Activated naive CD8-positive, alpha-beta T cell treated with anti-CD3 and anti-CD28 coated beads for 36 hours (primary cell): ENCODE measurements at places on chromosomes 1 and 21. TPM values are rescaled to one million over a fixed set of nuclear protein-coding genes. Genes with fewer than 3 reads are reported as not detected.

GRCh38 chr21:44636209-44637017 lies 743 bp upstream of the KRTAP10-10 start:
- DNase-seq, result no peak

GRCh38 chr1:111720274-111720976 lies 18.8 kb downstream of the INKA2 start:
- no peak for DNase-seq

GRCh38 chr1:46044116-46044515 lies 88.3 kb downstream of the PIK3R3 start:
- DNase-seq, result no peak

DNA sequence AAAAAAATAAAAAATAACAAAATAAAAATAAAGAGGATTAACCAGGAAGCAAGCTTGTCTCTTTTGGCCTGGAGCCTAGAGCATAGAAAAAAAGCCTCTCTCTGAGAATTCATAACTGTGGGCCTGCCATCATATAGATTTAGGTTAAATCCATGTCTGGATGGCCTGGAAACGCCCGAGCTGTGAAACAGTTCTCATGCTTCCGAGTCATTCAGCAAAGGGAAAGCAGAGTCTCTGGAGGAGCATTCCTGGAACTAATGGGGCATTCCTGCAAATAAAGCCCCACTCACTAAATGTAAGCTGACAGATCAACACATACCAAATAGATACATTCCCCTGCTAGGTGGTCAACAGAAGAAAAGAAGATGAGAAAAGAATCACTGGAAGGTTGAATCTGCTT lies 75.8 kb upstream of the GNG4 start:
- DNase-seq, result no peak

GRCh38 chr1:115409094-115410015 lies 71.3 kb upstream of the NGF start:
- DNase-seq, result no peak

- no peak for DNase-seq
These were observed 6.6 kb downstream of the LRRC47 start for GRCh38 chr1:3789421-3790300.

The S100A7A gene
- total RNA-seq, result not detected

The S100A14 gene
- not detected for total RNA-seq

The TIE1 gene
- total RNA-seq, result 0.49 TPM

The EXTL2 gene
- 10.0 TPM for total RNA-seq

The PPT1 gene
- 87.5 TPM for total RNA-seq
